ENCODE measurements at places on chromosomes 4 and X.
A peak's percentile ranks its signal among the peaks of the same experiment; 100 is the strongest.

- peak; percentile 60 for DNase-seq
Measured at GRCh38 chr4:38162240-38162784, 202.1 kb downstream of the PTTG2 start.

- DNase-seq, result no peak
Measured at GRCh38 chr4:11489453-11490083, 60.9 kb upstream of the HS3ST1 start.

DNA sequence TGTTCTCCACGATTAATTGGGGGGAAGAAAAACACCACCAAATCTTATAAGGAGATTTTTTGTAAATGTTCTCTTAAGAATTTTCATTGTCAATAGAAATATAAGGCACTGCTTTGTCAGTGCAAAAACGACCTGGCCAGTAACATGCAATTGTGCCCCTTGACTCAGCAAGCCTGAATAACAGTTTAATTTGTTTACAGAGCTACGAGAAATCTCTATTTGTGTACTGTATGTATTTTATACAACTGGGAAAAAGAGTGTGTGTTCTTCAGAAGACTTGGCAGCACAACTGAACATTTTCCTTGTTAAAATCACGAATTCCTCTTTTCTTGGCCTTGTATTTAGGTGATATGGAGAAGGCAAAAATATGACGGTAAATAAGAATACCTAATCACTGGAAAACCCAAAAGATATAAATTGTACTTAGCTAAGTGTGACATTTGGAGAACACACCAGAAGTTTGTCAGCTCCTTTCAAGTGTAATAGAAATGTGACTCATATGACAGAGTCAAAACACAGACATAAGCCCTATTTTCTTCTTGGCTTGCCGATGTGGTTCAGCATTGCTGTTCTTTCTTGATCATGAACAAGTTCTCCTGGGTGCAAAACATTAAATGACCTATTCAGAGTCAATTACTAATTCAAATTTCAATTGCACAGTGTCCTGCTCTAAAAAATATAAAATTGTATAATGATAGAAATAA lies 945.0 kb upstream of the INTU start:
- no peak for DNase-seq

DNA sequence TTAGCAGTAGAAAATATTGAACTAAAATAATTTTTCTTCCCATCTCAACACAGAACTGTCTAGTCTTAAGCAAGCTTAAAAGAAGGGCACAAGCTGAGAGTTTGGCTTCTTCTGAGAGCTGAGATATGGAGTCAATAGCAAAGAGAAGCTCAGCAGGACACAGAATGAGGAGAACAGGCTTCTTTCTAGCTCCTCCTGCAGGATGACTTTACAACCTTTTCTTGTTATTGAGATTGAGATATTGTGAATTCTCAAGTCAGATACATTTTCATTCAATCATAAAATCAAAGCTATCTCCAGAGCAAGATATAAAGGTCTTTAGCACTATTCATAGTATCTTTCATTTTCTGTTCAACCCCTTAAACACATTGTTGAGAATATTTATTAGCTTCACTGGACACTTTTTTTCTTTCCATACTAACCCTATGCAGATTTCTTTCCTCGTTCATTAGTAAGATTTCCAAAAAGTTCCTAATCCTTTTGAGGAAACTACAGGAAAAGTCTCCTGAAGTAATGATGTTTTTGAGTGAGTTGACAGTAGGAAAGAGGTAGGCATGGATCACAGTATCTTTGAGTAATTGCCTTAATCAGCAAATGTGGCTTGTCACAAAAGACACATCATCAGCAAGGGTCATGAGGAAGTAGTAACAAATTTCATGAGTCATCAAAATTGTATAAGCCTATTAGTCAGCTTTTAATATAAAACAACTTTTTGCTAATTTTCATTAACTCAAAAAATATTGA lies 17.8 kb upstream of the CXCL3 start:
- peak; percentile 29 for DNase-seq

DNA sequence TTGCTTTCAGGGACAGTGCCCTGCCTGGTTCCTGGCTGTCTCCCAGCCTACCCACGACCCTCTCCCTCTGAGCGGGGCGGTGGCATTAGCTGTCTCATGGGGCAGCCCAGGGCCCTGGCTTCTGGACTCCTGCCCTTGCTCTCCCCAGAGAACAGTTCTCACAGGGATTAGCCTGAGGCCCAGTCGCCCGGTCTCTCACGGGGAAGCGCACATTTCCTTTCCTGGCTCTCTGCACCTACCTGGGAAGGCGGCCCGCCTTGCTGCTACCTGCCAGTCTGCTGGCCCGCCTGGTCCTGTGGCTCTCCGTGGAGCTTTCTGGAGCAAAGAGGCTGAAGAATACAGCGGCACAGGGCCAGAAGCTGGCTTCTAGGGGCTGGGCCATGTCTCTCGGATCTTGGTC lies 128.4 kb downstream of the FHDC1 start:
- DNase-seq, result no peak

DNA sequence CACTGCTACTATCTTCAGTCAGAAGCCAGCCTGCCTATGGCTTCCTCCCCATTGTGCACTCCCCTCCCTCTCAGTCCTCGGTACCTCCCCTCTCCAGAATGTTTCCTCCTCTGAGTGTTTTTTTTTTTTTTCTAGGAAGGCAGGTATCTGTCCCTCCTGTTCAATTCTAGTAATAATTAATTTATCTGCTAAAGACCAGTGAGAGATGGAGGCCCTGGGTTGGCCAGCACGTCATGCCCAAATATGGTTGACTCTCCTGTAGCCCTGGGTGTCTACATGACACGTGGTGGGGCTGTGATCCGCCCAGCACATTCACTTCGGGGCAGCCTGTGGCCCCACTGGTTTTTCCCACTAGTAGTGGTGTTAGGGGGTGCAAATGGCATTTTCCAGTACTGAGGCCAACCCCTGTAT lies 1.8 kb downstream of the FLNA start:
- DNase-seq, result peak; percentile 27

DNA sequence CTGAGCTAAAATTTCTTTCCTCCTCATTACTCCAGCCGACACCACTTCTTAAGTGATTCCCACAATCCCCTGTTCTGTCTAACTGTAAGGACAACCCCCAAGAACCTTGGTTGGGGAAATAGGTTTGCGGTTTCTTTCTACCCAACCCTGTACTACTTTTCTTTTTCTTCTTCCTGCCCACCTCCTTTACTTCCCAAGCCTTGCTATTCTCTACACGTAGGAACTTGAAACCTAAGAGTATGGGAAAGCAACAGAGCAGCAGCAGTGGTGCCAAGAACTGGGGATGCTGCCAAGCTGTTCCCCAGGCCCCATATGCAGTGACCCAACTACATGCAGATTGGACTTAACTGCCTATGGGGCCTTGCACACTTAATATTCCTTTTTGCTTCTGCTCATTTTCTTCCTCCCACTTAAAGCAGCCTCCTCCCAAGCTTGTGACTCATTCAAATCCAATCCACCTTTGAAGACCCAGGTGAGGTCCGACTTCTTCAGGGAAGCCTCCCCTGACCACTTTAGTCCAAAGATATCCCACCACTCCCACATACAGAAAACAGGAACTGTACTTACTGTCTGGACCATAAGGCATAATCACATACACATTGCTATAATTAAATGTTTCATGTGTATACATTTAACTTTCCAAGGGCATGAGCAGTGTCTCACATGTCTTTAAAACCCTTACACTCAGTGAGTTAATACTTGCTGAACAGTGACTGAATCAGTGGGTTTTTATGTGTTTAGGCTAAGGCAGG lies 1.7 kb downstream of the FAM120C start:
- DNase-seq, result no peak
